ENCODE measurements at places on chromosomes 2 and 18.

GRCh38 chr18:75984853-75985252, 510.2 kb downstream of the ZNF516 start:
- DNase-seq = no peak

DNA sequence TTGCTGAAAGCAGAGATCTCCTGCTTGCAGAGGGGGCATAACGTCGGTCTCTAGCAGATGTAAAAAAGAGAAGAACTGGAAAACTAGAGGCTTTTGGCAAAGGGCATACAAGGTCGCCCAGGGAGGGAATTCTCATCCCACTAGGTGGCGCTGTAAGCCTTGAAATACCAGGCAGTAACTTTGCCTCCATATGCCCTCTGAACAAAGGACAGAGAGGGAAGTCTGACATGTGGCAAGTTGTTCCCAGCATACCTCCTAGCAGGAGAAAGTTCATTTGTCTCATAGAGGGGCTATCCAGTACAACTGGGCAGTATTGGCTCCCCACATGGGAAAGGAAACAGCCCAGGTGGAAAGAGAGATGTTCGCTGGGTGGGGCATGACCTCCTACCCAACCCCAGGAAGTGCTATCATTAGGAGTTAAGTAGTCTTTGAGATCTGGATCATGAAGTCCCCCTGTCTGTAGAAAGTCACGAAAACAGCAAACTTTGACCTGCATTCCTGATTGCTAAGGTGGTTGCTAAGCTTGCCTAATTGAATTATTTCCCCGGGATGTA, 39.9 kb downstream of the STK17B start:
- DNase-seq = peak; percentile 1

GRCh38 chr18:45467293-45467692, 148.0 kb upstream of the SLC14A2 start:
- DNase-seq = no peak

DNA sequence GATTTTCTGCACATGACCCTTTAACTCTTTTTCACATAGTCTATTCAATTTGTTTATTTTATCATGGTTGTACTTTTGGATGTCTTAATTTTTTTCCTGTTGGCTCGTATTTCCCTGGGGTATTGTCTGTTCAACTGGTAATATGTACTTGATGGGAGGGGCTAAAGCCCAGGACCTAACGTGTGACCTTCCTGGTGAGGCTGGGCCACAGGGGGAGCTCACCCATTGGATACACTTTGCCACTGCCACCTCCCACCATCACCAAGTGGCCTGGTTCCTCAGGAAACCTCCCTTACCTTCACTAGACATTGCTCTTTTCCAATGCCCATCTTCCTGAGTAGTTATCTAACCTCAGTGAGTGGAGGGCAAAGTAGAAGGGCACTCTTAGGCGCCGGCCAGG, 143.9 kb upstream of the LTBP1 start:
- DNase-seq = no peak

DNA sequence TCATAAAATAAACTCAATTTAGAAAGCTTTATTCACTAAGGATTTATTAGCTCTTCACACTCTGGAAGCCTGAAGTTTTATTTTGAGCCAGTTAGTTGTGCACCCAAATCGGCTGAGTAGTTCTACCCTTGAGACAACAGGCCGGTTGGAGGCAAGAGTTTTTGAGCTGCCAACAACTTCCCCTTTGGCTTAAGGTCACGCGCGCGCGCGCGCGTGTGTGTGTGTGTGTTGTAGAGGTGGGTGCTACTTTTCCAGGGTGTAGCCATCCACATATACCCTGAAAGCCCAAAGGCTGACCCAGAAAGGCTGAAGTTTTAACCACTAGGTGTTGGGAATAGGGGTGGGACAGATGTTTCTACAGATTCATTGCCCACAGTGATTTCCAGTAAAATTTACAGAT, 150.2 kb upstream of the LHCGR start:
- no peak for DNase-seq

DNA sequence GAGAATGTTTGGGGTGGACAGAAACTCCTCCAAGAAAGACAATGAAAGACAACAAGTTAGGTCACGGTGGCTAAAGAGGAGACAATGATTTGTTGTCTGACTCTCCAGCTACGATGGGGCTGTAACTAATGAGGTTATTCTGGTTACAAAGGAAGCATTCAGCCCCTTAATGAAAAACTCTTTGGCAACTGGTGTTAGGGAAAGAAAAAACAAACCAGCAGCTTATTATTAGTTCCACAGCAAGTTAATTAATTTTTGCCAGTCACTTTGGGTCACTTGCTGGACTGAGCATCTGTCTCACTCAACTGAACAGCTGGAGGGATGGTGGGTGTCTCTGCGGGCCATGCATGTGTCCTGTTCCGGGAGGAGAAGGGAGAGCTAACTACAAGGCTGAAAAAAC, 263.7 kb downstream of the ALK start:
- no peak for DNase-seq

- DNase-seq = peak; percentile 4
Measured at GRCh38 chr2:51158251-51158650, 126.3 kb upstream of the NRXN1 start.

DNA sequence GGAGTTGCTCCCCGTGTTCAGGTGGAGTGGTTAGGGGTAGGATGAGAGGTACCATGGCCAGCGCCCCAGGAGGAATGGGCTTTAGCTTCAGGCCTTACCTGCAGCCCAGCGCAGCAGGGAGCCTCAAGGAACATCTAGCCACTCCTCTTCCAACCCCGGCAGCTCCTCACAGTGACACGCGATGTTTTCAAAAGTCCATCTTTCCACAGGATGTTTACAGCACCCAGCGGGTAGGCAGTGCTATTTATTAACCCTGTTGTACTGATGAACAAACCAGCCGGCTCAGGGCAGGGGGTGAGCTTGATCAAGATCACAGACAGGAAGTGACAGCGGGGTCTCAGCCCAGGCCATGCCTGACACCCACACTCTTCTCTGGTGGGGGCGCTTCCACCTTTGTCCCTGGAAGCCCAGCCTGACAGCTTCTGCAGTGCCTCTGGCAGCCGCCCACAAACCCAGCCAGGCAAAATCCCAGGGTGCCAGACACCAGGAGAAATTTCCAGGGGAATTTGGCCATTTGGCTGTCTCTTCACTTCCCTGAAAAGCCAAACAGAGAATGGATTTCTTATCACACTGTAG, 18.4 kb upstream of the PRLH start:
- DNase-seq = no peak

DNA sequence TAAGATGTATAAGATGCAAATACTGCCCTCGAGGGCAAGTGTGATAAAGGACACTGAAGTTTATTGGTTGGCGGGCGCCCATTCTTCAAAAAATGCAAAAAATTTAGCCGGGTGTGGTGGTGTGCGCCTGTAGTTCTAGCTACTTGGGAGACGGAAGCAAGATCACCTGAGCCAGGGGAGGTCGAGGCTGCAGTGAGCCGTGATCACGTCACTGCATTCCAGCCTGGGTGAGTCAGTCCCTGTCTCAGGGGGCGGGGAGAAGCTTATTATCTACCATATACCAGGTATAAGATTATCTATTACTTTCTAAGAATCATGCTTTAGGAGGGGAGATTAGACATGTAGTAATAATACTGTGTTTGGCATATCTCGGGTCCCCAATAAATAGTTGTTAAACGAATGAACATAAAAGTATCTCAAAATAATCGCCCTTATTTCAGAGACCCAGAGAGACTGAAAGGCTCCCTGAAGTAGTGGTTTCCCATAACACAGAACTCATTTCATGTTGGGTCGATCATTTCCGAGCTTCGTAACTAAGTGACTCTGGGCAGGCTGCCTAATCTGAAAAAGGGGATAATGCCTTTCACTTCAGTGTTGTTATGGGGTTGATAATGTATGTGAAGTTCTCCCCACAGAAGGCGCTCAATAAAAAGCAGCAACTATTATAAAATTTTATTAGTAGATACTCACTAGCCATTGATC, 1.2 kb upstream of the SELENOI start:
- DNase-seq = no peak

- DNase-seq = no peak
Measured at GRCh38 chr2:96345438-96345837, 9.9 kb downstream of the NCAPH start.

DNA sequence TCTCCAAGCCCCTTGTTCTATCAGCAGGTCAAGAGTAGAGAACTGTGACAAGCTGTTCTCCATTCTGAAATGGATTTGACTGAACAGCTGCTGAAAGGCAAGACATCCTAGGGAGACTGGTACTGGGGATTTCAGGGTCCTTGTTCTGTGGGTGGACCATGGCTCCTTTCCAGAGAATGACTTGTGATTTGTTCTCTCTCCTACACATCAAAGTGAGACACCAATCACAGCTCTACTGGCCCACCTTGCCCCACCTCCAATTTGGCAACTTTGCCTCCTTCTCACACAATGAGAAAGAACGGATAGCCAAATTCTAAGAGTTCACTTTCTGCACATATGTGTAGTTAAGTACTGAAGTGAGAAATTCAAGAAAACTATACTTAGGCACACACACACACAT, 67.4 kb downstream of the BCL11A start:
- no peak for DNase-seq

DNA sequence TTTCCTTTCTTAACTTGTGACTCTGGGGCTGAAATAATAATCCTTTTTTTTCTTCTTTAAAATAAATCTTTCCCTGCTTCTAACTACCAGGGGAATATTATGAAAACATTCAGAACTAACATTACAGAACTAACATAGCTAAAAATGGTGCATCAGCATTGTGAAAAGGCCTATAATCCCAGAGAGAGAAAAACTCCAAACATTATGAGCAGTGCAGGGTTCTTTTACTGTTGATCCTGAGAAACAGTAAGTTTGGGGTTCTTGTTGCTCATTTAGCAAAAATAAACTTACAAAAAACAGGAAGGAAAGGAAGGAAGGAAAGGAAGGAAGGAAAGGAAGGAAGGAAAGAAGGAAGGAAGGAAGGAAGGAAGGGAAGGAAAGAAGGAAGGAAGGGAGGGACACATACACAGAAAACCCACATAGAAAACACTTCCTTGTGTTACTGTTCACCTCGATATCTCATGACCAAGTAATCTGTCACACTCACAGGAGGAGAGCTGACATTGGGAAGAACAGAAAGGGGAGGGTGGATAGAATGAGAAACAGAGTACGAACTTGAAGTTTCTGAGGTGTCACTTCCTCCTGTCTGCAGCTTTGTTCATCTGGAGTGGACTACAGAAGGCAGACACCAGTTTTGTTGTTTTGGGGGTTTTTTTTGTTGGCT, 18.4 kb upstream of the PIK3C3 start:
- DNase-seq = no peak

DNA sequence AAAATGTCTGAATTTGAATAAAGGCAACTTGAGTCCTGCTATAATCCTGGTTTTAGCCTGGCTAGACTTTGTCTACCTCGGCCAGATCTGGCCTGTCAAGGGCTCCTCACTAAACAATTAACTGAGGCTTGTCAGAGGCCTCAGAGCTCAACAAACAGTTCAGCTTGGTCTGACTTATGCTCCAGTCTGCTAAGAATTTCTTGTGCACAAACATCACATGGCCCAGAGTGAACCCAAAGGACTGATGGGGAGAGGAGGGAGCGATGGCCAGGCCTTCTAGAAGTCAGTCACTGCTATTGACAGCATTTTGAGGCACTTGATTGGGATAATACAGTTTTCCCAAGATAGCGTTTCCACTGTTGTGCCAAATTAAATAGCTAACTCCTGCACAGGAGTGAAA, 555.1 kb upstream of the ID2 start:
- DNase-seq = no peak

DNA sequence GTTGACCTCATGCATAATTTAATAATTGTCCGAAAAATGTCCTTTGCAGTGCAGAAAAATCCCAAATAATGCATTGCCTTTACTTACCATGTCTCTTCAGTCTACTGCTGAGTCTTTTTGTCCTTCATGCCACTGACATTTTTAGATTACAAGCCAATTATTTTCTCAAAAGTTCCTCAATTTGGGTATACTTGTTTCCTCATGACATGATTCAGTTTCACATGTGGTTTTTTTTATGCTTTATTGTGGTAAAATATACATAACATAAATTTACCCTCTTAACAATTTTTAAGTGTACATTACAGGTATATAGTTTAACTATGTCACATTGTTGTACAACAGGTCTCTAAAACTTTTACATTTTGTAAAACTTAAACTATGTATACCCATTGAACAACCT, 81.0 kb downstream of the EPC2 start:
- DNase-seq = no peak

DNA sequence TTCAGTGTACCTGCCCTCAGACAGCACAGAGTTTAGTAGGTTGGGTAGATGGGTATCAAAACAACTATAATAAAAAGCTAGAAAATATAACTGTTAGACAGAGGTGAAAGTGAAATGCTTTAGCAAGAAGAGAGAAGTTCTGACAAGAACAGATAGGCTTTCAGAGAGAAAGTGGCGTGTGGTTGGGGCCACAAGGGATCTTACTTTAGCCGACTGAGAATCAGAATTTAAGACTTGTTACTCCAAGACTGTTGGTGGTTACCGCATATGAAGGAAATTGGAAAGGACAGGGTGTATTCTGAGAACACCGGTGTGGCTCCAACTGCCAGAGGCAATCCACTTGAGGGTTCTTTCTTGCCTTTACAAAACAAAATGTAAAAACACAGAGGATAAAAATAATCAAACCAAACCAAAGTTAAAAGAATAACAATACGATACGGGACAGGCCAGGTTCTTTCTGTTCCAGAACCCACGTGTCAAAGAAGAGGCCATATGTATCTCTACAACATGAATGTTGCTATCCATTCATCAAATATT, 44.4 kb upstream of the AGPS start:
- DNase-seq = no peak

DNA sequence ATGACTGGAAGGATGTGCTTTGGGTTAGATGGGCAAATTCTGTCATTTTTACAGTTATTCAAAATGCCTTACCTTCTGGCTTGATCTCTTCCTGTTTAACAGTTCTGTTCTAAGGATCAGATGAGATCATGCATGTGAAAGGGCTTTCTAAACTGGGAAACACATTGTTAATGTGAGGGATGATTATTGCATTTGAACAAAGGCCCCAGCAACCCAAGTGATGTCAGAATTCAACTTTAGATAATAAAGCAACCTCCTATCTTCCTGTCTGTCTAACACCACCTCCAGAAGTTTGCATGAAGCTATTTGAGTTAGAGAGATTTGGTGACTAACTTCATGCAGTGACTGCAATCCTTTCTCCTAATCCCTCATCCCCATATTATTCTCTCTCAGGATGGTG, 77.8 kb upstream of the B3GNT2 start:
- DNase-seq = no peak

DNA sequence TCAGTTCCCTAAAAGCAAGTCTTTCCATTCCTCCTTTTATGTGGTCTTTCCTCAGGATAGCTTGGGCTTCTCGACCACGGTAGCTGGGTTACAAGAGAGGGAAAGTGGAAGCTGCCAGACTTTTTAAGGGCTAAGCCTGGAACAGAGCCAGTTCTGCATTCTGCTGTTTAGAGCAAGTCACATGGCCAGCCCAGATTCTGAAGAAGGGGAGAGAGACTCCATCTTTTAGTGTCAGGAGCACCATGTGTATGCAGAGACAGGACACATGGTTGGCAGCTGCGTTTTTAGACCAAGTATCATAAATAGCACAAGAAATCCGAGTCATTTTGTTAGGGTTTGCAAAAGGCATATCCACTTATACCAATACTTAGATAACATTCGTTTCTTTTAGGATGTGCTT, 4.7 kb downstream of the HMSD start:
- DNase-seq = no peak

- no peak for DNase-seq
Measured at GRCh38 chr2:216799873-216800431, 59.9 kb downstream of the TNP1 start.
